ENCODE measurements at places on chromosomes 5 and 9. TPM values are rescaled to one million over a fixed set of nuclear protein-coding genes. Genes with fewer than 3 reads are reported as not detected.

CA9 gene
- 82.4 TPM for total RNA-seq

LCN15 gene
- total RNA-seq, result not detected

IFNA14 gene
- total RNA-seq, result not detected

MAMDC4 gene
- 0.39 TPM for total RNA-seq

CDC20B gene
- not detected for total RNA-seq

ARID3C gene
- not detected for total RNA-seq

DNA sequence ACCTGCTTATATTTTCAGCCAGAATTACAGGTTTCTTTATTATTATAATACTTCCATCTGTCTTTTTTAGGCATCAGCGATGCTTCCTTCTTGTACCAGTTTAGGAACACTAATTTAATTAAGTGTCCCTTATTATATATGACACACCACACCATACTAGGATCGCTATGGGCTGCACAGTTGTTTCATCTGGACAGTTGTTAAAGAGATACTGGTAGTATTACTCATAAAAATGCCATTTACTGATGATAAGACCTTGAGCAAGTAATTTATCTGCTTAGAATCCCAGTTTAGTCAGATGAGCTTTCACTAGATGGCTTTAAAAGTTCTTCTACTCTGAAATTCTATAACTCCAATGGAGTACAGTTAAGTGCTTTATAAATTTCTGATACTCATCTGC lies 17.1 kb downstream of the ARSK start:
- DNase-seq, result no peak

- DNase-seq, result peak; percentile 46
Measured at GRCh38 chr9:133532937-133533668, 1.4 kb upstream of the ADAMTSL2 start.

GRCh38 chr5:105817914-105818313 lies 1852.8 kb downstream of the EFNA5 start:
- no peak for DNase-seq

GRCh38 chr5:179344431-179345182 lies 654 bp downstream of the ADAMTS2 start:
- no peak for DNase-seq

GRCh38 chr5:96546120-96546519 lies 113.1 kb upstream of the PCSK1 start:
- DNase-seq, result no peak

GRCh38 chr5:6178846-6179532 lies 199.4 kb downstream of the MED10 start:
- no peak for DNase-seq

DNA sequence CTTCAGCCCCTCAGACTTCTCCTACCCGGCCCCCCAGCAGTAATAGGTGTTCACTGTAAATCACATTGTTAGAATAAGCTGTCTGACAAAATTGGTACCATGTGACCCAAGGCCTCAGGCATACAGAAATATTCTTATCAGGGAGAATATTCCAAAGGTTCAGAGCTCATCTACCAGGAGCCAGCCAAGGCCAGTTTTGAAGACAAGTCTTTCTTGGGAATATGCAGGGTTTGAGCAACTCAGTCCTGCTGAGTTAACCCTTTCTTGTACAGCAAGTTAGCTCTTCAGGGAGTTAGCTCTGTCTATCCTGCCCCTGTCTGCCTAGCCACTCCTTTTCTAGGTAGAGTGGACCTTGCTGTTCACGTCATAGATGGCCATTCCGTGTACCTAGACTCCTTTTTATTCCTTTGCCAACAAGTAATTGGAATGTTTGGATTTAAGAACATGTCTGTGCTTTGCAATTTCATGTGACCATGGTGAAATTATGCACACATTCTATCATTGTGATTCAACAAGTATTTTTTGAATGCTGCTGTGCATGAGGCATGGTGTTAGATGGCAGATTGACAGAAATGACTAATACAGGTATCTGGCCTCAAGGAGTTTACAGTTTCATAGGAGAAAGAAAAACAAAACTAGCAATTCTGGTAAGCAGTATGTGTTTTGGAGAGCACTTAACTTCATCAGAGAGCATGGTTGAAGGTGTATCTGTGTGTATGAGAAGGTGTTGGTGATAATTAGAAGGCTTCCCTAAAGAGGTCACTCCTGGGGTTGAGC lies 22.6 kb downstream of the TGFBR1 start:
- peak; percentile 63 for DNase-seq

DNA sequence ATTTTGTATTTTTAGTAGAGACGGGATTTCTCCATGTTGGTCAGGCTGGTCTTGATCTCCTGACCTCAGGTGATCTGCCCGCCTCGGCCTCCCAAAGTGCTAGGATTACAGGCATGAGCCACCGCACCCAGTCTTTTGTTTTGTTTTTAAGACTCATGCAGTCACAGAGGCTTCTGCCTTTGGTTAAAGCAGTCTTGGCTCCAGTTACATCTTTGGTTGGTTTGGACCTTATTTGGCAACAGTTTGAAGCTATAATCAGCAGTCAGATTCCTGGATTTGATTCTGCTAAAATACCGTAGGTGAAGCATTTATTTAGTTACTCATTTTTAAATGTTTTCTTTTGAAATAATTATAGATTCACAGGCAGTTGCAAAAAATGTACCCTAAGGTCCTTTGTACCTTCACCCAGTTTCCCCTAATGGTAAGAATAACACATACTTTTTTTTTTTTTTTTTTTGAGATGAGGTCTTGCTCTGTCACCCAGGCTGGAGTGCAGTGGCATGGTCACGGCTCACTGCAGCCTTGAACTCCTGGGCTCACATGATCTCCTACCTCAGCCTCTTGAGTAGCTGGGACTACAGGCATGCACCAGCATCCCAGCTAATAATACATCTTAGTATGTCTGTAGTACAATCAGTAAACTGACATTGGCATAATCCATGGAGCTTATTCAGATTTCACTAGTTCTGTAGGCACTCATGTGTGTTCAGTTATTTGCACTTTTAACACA lies 15.7 kb downstream of the USP20 start:
- no peak for DNase-seq

GRCh38 chr5:37786862-37787519 lies 52.9 kb downstream of the GDNF start:
- DNase-seq, result peak; percentile 80

GRCh38 chr9:20031836-20032235 lies 243.0 kb upstream of the SLC24A2 start:
- no peak for DNase-seq
